ENCODE measurements at places on chromosomes 12 and 14.

- DNase-seq, result no peak
Measured at GRCh38 chr12:129294868-129295267, 441.6 kb downstream of the GLT1D1 start.

- no peak for DNase-seq
Measured at GRCh38 chr14:83172363-83172762, 1638.7 kb upstream of the SEL1L start.

DNA sequence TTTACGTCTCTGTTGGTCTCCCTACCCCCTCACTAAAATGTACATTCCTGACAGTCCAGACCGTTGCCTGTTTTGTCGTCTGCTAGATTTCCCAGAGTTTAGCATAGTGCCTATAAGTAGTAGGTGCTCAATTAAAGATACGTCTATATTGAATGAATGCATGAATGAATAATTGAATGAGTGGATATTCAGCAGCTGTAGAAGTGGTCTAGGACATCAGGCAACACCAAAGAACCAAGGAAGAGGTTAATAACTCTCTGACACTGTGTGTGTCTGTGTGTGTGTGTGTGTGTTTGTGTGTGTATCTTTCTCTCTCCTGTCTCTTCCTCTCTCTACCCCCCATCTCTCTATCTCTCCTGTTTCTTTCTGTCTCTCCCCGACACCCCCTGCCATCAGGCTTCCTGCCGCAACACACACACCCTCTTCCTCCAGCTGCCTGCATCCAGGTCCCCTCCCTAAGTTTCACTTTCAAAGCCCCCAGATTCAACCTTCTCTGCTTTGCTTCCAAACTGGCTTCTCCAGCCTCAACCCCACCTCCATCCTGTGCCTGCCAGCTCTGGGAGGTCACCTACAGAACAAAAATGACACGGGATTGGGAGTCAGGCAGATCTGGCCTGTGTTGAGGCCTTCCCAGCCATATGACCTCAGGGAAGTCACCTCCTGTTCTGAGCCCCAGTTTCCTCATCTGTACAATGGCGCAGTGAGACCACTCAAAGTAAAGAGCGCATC is 119.9 kb upstream of the NCOR2 start:
- DNase-seq, result no peak

DNA sequence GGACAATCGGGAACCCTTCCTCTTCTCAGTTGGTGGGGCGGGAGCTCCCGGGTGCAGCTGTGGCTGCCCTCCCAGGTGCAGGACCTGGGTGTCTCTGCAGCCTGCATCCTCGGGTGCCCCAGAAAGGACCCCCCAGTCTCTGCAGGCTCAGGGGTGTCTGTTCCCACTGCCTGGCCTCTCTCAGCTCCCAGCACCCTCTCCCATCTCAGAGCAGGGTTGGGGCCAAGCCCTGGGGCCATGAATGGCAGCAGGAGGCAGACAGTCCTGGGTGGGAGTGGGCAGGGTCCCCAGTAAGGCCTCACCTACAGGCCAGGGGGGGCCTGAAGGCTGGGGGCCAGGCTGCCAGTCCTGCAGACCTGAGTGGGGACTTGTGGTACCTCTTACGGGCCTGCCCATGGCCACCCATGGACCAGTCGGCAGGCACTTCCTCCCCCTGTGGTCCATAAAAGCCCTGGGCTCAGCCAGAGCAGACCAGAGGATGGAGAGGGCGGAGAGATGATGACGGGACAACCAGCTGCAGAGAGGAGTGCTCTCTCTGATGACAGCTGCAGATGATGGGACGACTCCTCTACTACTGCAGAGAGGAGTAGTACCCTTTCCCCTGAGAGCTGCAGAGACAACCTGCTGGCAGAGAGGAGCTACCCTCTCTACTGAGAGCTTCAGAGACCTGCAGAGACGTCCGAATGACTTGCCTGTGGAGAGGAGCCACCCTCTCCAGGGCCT is 26.6 kb downstream of the TCHP start:
- no peak for DNase-seq

DNA sequence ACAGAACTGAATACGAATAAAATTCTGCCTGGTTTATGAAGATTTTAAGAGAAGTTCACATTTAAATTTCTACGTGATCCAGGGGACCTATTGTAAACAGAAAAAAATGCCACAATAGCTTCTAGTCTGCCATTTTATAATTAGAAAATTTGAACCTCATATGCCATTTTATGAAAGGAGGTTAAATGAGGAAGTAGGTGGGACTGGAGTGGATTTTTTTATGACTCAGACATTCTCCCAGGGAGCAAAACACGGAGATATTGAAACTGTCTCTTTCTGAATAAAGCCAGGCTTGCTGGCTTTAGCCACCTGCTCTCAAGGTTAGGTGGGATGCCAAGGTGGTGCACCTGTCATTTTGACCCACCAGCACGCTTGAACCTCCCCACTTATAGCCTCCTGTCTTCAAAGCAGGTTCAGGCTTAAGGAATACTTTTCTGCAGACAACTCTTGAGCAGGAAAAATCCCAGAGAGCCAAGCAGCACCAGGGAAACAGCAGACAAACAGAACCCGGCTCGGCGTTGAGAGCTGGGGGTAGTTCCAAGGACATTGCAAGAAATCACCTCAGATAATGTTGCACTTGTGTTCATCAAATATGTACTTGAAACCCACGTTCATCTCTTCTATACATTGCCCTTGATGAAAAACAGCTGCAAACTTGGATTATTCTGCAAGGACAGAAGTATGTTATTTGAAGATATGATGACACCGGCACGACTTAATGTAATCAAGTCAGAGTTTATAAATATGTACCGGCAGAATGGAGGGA is 203.7 kb downstream of the PPM1H start:
- DNase-seq, result no peak

DNA sequence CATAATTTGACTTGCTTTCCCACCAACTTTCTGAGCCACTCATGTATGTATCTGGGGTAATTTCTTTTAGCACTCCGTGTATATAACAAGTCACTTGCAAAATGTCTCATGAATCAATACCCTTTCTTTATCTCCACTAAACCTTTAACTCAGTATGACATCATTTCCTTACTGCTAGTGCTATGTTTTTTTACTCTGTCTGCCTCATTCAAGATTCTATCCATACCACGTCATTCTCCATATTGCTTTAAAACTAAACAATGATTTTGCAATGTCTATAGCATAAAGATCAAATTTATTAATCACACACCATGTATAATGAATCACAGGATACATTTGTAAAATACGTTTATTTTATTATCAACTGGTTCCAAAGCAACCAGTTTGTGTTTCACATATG is 178.2 kb downstream of the PIK3C2G start:
- DNase-seq, result no peak

- DNase-seq, result no peak
Measured at GRCh38 chr12:58731096-58731495, 189.2 kb downstream of the LRIG3 start.

- peak; percentile 60 for DNase-seq
Measured at GRCh38 chr12:30806989-30807694, 52.4 kb upstream of the CAPRIN2 start.

DNA sequence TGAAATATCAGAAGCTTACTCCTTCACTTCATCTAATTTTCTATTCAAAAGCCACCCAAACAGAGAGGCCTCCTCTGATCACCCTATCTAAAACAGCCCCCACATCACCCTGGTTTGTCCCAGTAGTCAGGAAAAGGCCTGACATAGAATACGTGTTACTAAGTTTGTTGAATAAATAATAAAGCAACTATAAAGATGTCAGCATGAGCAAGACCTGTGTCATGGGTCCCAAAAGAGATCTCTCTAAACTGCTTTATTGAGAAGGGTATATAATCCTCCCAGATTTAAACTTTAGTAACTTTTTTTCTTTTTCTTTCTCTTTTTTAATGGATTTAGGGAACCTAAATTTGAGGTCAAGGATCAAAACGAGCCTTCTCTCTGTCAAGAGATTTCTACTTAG is 27.4 kb upstream of the C12orf50 start:
- no peak for DNase-seq

GRCh38 chr12:63276537-63277365 is 125.8 kb upstream of the AVPR1A start:
- DNase-seq, result no peak

- no peak for DNase-seq
Measured at GRCh38 chr14:76473481-76474263, 97.7 kb downstream of the ESRRB start.

DNA sequence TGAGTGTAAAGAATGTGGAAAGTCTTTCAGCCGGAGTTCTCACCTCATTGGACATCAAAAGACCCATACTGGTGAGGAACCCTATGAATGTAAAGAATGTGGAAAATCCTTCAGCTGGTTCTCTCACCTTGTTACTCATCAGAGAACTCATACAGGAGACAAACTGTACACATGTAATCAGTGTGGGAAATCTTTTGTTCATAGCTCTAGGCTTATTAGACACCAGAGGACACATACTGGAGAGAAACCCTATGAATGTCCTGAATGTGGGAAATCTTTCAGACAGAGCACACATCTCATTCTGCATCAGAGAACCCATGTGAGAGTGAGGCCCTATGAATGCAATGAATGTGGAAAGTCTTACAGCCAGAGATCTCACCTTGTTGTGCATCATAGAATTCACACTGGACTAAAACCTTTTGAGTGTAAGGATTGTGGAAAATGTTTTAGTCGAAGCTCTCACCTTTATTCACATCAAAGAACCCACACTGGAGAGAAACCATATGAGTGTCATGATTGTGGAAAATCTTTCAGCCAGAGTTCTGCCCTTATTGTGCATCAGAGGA is 25.1 kb upstream of the ZNF268 start:
- no peak for DNase-seq

DNA sequence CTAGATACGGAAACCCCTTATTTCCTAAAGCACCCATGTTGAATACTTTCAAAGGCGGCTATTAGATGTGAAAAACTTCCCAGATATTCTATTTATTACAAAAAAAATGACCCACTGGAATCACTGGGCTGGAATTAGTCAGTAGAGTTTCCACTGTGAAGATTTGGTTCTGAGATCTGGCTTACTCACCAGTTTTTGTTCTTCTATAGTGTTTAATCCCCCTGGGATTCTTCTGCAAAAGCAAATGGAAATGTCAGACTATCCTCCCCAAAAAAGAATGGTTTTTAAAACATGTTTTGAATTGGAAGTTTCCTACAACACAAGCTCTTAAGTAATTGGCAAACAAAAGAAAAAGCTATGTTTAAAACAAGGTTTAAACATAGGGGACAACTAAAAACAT is 166.4 kb downstream of the STXBP6 start:
- no peak for DNase-seq

GRCh38 chr12:32507942-32508320 is 108.6 kb downstream of the FGD4 start:
- DNase-seq, result no peak

DNA sequence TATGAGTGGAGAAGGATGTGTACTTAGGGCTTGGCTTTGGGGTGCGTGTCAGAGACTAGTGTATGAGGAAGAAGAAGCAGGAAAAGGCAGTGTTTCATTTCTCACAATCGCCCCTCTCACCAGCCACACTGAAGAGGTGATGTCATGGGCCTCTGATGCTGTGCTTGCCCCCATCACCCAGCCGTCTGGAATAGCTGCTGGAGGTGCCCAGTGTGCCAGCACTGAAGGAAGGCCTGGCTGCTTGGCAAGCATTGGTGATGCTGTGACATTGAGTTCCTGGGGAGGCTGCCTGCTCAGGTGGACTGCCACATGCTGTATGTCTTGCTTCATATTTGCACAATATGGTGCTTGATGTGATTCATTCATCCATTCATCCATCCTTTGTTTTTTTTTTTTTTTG is 56.2 kb downstream of the CRADD start:
- no peak for DNase-seq
